ENCODE measurements at places on chromosomes 11 and 22. TPM values are rescaled to one million over a fixed set of nuclear protein-coding genes. Genes with fewer than 3 reads are reported as not detected.

- no peaks in the 10 kb centered on the region for H3K27me3 ChIP-seq
- DNase-seq: no peak
Observed at GRCh38 chr11:65640483-65641296, 2.8 kb downstream of the SIPA1 start.

GRCh38 chr11:102142333-102142732 is 32.1 kb downstream of the YAP1 start:
- DNase-seq: no peak
- H3K36me3 ChIP-seq: no peaks in the 10 kb centered on the region
- peaks cover 7% of the 10 kb centered on the region for H3K4me1 ChIP-seq
- H3K27ac ChIP-seq: no peak overlapping the region

DNA sequence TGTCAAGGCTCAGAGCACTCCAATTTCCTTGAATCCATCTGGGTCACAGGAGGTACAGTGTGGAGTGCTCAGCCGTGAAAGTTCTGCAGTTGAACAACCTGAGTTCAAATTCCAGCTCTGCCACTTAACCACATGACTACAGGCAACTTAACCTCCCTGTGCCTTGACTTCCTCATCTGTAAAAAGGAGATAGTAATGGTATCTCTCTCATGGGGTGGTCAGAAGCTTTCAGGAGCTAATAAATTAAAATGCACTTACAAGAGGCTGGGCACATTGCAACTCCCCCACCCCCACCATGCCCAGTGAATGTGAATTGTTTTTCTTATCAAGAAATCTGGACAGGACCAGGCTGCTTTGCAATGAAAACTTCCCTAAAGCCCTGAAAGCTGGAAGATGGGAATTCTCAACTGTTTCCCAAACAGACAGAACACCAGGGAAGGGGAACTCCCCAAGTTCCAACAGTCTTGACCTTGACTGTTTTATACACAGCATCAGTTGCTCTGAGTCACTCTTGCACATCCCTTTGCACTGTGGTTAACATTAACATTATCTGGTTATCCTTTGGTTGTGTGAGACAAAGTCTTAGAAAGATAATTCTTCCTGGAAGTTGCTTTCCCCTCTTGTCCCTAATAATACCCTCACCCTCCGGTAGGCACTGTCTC is 137.0 kb downstream of the SLC1A2 start:
- H3K36me3 ChIP-seq: no peaks in the 10 kb centered on the region
- DNase-seq: no peak
- no peaks in the 10 kb centered on the region for H3K4me1 ChIP-seq
- H3K27ac ChIP-seq: no peak overlapping the region

The CARD18 gene
- not detected for total RNA-seq

Measured in ovary (tissue), 10 donors.